Ascending aorta (tissue), 2 donors: ENCODE measurements at places on chromosomes 3 and 15.

GRCh38 chr3:25423780-25424588, 4.1 kb upstream of the RARB start:
- DNase-seq = no peak

- DNase-seq = no peak
Measured at GRCh38 chr3:11145888-11146287, 8.4 kb upstream of the HRH1 start.

DNA sequence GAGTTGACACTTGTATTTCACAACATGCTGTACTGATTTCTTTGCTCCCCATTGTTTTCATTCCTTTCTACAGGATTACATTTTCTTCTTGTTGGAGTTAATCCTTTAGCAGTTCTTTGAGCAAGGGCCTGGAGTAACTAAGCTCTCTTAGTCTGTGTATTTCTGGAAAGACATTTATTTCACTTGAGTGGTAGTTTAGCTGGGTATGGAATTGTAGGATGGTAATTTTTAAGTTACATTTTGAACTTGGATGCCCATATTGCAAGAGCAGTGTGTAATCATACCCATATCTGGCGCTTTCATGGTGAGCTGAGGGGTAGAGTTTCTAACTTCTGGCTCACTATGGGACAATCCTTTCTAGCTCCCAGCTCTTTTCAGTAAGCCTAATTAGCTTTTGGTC, 74.6 kb downstream of the SLC6A11 start:
- no peak for DNase-seq

DNA sequence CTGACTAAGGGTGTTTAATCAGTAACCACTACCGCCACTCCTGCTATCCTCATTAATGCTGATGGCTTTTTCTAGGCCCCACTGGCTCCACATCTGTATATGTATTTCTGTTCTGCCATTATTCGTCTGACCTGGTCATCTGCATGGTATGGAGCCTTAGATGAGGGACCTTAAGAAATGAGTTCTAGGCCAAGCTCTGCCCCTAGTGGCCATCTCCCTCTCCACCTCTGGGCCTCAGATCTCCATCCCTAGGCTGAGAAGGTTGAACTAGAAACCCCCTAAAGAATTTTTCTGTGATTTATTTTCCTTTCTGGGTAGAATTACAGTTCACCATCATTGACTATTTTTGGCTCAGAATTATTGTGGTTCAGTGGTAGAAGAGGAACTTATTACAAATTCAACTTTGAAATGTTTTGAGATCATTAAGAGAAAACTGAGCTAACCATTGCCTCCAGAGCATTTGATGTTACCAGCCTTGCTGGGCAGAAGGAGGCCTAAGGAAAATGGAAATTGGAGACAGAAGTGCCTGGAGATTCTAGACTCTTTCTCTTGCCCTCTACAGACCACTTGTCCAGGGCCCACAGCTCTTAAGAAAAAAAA, 325.2 kb upstream of the NR2E3 start:
- no peak for DNase-seq

DNA sequence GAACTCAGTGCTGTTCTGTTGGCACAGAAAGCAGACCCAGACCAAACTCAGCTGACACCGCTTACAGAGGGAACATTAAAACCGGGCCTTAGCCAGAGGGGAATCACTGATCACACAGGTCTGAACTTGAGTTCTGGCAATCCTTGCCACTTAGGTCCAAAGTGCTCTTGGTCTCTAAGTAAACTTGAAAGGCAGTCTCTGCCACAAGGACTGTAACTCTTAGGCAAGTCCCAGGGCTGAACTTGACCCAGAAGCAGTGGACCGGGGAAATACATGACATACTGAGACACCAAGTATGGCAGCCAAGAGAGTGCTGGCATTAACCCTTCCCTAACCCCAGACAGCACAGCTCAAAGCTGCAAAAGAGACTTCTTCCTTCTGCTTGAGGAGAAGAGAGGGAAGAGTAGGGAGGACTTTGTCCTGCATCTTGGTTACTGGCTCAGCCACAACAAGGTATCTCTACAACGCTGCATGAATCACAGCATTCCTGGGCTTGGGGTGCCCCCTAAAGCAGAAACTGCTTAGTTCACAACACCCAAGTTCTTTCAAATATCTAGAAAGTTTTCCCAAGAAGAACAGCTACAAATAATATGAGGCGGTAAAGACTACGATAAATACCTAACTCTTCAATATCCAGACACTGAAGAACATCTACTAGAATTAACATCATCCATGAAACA, 32.5 kb downstream of the NAALADL2 start:
- no peak for DNase-seq

GRCh38 chr3:150519026-150519425, 27.3 kb downstream of the SERP1 start:
- no peak for DNase-seq

DNA sequence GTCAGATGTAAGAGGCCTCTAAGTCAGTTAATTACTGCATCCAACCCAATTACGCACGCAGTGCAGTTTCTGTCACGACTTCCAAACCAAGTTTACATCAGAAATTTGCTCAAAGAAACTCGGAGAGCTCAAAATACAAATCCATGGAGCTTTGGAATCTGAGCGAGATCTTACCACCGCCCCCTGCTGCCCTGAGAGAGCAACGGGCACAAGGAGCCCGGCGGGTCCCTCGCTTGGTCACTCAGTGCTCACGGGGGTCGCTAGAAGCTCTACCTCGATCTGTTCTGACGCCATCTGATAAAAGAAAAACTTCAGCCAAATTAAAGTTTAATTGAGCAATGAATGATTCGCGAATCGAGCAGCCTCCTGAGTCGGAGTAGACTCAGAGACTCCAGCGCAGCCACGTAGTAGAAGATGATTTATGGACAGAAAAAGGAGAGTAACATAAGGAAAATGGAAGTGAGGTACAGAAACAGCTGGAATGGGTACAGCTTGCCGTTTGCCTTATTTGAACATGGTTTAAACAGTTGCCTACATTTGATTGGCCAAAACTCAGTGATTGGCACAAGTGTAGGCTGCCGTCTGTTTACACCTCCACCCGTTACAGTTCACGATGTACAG, 232.7 kb upstream of the ATP10A start:
- DNase-seq = no peak

- DNase-seq = no peak
Measured at GRCh38 chr3:165884518-165884917, 47.3 kb upstream of the BCHE start.

DNA sequence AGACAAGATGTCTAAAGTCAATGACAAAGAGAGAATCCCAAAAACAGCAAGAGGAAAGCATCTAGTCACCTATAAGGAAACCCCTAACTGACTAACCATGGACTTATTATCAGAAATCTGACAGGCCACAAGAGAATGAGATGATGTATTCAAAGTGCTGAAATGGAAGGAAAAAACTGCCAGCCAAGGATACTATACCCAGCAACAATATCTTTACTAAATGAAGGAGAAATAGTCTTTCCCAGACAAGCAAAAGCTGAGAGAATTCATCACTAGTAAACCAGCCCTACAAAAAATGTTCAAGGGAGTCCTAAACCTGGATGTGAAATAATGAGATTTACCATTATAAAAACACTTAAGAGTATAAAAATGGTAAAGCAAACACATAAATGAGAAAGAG, 128.0 kb downstream of the SATB1 start:
- no peak for DNase-seq

DNA sequence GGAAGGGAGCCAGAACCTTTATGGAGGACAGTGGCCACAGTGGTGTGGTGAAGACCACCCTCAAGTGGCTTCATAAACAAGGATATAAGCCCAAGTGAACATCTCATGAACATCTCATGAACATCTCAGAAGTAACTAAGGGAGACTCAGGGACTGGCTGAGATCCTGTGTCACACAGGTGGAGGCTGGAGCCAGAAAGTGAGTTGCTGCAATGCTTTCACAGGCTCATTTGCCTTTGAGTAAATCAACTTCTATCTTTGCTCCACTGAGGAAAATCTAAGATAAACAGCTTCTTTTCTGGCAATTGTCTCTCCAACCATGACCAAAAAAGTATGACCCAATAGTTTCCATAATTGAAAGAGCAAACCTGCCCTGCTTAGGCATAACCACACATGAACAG, 152.9 kb downstream of the CADPS start:
- no peak for DNase-seq

DNA sequence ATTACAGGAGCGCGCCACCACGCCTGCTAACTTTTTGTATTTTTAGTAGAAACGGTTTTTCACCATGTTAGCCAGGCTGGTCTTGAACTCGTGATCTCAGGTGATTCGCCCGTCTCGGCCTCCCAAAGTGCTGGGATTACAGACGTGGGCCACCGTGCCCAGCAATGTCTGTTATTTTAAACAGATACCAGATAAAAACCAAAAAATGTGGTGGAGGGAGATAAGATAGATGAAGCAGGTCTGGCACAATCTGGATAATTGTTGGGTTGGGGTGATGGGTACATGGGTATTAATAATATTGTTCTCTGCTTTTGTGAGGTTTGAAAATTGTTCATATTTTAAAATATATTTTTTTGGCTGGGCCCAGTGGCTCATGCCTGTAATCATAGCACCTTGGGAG, 4.7 kb downstream of the RNF111 start:
- no peak for DNase-seq

DNA sequence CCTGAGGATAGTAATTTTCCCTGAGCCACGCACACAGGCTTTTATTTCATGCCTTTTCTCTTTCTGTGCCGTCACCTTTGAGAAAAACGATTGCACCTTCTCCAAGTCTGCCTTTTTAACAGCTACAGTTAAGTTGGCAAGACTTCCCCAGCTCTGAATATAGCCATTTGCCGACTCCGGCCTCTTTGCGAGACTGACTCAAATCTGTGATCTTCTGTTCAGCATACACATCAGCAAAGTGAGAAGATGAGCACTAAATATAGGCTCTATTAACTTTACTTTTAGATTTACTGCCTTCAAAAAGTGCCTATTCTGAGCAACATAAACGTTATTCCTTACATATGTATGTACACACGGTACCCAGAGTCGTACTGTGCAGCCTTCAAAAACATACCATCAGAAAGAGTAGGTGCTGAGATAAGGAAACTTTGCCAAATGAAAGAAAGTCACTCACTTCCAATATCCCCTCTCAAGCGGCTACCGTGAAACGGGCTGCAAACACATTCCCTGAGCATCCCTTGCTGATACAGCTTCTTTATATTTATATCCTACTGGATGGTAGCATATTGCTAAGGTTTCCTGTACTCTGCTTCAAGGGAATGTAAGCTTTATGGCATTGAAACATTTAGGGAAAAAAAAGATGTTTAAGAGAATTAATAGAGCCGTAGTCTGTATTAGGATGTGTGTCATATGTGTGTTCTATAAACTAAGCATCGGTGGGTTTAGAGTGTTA, 283.3 kb upstream of the TPRG1 start:
- DNase-seq = no peak

GRCh38 chr15:58147171-58147611, 9.0 kb downstream of the AQP9 start:
- DNase-seq = no peak

DNA sequence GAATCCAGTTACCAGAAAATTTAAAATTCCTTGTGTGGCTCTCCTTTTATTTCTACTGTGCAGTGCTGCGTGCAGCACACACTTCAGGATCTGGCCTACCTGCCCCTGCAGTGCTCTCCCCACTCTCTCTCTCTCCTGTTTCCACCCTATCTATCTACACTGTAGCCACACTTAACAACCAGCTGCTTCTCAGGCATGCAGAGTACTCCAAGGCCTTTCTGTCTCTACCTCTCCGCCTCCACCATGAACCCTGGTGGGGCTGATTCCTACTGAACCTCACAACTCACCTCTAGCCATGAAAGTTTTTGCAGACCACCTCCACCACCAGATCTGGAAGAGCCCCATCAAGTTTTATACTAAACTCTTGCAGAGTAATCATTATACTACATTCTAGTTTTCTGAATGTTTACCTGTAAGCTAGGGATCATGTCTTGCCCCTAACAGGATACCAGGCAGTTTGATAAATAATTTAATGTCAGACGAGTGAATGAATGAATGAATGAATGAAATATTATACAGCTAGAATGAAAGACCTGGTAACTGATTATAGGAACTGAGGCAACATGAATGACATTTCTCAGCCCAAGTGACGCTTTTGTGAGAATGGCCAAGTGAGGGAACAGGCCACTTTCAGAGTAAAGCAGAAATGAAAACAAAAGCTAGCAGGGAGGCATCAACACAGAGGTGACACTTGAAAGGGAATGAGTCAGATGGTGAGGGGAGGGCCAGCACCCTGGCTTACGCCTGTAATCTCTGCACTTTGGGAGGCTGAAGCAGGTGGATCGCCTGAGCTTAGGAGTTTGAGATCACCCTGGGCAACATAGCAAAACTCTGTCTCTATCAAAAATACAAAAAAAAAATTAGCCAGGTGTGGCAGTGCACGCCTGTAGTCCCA, 363.5 kb downstream of the FOXP1 start:
- no peak for DNase-seq

DNA sequence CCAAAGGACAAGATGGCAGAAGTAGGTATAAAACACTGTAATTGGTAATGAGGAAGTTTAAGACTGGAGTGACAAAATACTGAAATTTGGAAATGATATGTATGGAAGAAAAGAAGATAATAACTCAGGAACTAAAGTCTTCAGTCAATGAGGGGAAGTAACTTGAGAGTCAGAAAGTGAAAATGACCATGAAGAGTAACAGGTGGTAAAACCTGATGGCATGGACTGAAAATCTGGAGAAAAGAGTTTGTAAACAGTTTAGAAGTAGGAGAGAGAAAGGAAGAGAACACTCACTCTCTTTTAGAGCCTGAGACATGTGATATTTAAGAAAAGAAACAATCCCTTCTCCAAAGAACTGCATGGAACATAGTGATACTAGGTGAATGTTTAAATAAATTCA, 387.9 kb downstream of the PYDC2 start:
- DNase-seq = no peak

DNA sequence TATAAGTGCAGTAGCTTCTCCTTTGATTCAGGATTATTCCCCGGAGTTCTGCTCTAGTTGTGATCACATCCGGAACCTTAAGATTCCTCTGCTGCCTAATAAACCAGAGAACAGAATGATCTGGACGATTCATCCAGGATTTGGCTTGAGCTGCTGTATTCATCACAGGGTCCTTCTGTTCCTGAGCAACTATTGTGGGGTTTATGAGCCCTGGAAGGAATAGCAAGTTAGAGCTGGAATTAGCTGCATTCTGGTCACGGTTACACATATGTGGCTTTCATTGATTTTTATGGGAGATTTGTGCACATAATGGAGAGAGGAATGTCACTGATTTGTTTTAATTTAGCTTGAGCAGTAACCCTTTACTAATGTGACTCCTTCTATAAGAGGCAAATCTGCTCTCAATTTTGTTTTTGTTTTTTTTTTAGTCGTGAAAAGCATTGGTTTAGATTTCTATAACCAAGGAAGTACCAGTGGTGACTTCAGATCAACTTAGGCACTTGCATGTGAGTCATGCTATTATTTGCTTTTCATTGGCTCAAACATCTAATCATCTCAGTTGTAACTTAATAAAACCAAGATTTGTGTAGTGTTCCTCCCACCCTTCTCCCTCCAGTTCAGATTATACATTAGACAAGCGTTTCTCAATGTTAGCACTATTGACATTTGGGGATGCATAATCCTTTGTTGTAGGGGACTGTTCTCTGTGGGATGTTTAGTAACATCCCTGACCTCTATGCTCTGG, 148.5 kb downstream of the OTOL1 start:
- no peak for DNase-seq
